A549 (cell line): ENCODE measurements at places on chromosomes 16 and 17.
A peak's percentile ranks its signal among the peaks of the same experiment; 100 is the strongest.

DNA sequence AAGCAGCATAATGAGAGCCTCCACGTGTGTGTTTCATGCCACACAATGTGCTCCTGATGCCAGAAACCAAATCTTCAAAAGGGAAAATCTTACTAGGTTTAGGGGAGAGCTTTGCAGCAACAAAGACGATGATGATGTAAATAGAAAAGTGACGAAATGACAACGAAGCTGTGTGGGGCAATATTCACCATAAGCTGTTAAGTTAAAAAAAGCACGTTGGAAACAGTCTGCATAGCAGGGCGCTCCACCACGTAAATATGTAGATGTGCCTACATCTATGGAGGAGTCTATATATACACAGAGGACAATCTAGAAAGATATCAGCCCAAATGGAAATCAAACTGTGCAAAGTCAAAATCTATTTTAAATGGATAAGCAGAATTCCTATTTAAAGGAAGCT lies 61.0 kb downstream of the RPH3AL start:
- no peak for DNase-seq

- no peak for DNase-seq
Observed at GRCh38 chr17:67676305-67676704, 41.4 kb upstream of the NOL11 start.

DNA sequence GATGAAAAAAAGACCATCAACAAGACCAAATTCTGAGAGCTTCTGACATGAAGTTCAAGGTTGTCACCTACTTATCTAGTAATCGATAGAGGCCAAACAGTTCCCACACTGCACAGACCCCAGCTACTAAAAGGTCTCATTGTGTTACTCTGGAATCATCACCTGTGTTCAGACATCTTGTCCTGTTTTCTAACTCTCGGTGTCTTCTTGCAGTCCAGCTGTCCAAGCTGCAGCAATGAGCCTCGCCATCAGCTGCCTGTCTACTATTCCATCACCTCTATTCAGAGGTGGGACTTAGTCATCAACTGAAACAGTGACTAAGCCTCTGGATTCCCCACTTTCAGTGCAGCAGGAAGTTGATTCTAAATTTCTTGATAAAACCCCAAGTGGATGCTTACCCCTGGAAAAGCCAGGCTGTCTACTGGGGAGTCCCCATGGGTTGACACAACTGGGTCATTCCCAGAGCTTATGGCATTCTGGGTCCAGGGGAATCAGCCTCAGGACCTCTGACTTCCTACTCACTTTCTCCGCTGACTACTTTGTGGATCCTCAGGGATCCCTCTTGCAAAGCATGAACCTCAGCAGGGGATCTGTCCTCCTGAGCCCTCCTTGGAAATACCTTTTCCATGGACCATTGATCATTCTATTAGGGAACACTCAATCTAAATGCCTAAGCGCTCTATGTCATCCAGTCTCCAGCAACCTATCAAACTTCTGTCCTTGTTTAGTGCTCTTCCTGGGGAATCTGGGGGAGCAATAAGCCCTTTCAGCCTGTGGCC lies 46.5 kb downstream of the HNF1B start:
- peak; percentile 40 for DNase-seq

- DNase-seq = no peak
Observed at GRCh38 chr16:89311636-89312035, 94.1 kb downstream of the ZNF778 start.

DNA sequence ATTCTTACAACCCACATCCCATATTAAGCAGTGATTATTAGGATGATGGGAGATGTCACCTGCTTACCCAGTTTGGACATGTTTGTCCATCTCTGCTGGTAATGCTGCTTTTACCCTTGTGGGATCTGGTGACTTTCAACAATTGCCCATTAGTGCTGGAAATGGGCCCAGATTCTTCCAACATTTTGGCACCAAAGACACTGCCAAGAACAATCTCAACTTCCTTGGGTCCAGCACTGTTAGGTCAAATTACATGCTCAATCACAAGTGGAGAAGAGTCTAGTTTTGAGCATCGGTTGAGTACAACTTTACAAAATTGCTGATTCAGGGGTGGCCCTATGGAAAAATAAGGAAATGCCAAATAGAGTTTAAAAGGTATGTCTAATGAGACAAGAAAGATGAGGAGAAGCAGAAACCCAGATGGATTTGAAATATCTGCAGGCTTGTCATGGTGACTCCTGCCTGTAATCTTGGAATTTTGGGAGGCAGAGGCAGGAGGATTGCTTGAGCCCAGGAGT lies 13.0 kb upstream of the ZFP3 start:
- no peak for DNase-seq

- no peak for DNase-seq
Observed at GRCh38 chr17:36940313-36941264, 3.3 kb downstream of the LHX1 start.

DNA sequence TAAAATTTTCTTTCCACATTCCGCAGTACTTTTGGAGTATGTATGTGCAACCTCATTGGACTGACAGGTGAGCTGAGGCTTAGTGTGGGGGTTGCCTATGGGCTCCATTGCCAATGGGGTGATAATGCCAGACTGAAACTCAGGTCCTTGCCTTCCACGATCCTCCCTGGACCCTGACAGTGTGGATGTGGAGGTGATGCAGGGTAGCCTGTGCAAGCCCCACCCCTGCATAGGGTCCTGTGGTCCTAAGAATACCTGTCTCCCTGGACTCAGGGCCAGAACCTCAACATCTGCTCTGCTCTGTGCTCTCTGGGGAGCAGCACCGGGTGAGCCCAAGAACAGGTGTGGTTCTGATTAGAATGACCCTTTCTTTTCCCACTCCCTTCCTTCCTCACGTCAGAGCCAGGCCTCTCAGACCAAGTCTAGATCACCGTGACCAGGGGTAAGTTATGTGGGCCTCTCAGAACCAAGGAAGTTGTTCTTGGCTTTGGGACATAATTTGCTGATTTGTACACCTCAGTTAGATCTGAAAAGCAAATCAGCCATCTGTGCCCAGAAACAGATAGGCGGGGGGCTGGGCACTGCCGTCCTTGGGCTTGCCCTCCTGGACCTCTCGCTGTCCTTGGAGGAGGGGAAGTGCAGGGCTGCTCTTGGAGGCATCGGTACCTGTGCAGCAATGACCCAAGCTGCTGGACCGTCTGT lies 8.4 kb upstream of the TNS4 start:
- DNase-seq = no peak

DNA sequence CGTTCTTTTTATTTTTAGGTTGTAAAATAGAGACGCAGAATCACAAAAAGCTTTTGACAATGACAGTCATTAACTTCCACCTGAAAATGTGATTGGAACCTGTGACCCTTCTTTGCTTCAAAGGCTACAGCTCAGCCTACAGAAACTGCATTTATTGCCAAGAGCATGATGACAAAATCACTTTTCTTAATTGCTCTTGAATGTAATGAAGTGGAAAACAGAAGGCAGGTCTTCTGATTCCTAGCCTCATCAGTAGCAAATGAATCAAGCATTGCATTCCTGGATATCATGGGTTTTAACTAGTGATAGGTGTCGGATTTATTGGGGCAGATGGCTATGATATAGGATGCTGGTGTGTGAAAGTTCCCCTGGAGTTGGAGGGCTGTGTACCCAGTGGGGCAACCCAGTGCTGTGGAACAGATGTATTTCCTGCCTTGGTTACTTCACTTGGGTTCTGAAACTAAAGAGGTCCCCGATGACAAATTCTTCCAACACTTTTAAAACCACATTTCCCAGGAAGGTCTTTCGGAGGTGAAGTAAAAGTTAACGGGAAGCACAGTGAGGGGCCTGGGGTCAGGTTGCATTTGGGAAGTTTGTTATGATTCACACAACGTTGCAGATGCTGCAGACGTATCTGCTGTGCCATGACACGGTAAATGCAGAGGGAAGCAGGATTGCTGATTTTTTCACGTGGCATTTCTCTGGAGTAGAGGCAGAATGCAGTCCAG lies 127.5 kb downstream of the HS3ST3A1 start:
- DNase-seq = no peak

DNA sequence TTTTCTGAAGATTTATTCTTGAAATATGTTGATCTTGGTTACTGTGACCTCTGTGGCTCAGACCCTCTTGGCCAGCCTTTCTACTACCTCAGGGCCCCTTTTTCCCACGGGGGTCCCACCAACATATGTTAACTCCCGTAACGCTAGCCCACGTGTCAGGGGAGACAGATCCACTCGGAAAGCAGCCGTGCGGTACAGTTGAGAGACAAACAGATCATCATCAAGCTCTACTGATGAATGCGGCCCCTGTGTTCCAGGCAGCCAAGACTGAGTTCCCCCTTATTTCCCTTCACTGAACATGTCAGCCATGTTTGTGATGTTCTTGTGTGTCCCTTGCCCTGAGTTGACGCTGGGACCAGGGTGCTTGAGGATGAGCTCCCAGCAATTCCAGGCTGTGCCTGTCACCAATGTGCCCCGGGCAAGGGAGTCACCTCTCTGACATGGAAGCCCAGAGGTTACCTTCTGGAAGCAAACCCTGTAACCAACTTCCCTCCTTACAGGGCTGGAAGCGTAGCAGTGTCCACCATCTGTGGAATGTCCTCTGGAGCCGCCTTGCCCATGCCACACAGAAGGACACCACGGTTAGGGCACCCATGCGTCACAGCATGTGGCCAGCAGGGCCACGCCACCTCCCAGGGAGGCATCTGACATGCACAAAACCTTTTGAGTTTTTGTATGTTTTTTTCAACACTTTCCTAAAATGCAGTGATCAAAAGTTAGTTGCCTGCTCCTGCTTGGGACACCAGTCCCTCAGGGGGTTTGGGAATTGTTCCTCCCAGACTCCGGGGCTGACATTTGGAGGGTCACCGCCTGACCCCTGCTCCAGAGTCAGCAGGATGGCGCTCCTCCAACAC lies 193.7 kb upstream of the CHMP6 start:
- no peak for DNase-seq

- no peak for DNase-seq
Observed at GRCh38 chr17:60224064-60224463, 74.3 kb downstream of the CA4 start.
